Right lung (tissue), 10 donors: ENCODE measurements at places on chromosomes 2 and 18. TPM values are rescaled to one million over a fixed set of nuclear protein-coding genes. Genes with fewer than 3 reads are reported as not detected.

- peak; percentile 76 for DNase-seq
Observed at GRCh38 chr18:3665780-3666525, 216.0 kb downstream of the TGIF1 start.

- DNase-seq = no peak
Observed at GRCh38 chr2:15993666-15994065, 53.3 kb downstream of the MYCN start.

GRCh38 chr2:71613953-71614925, 160.9 kb downstream of the DYSF start:
- DNase-seq = no peak

- no peak for DNase-seq
Observed at GRCh38 chr2:179336782-179337534, 72.3 kb upstream of the SESTD1 start.

GRCh38 chr2:178917555-178917954, 110.3 kb upstream of the TTN start:
- DNase-seq = no peak

- DNase-seq = peak; percentile 28
Observed at GRCh38 chr2:163345795-163346573, 389.8 kb downstream of the FIGN start.

DNA sequence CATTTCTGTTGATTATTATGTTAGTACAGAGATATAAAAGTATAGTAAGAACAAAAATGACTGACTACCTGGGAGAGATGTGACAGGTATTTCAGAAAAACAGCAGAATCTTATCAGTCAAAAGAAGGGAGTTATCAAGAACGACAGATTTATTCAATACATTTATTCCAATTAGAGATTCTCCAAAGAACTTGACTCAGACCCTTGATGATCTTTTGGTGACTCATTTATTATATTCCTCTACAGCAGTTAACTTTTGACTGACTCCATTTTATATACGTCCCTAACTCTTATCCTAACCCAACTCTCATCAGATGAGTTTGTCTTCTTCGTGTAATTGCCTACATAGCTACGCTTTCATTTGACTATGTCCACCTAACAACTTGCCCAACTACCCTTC, 91.1 kb downstream of the C2orf74 start:
- DNase-seq = no peak

GRCh38 chr18:12336887-12337286, 28.8 kb downstream of the TUBB6 start:
- no peak for DNase-seq

- no peak for DNase-seq
Observed at GRCh38 chr2:64591188-64591587, 62.5 kb downstream of the SERTAD2 start.

- peak; percentile 21 for DNase-seq
Observed at GRCh38 chr18:59900222-59901128, 679 bp downstream of the PMAIP1 start.

- DNase-seq = no peak
Observed at GRCh38 chr18:14940735-14941134, 192.8 kb downstream of the ANKRD30B start.

DNA sequence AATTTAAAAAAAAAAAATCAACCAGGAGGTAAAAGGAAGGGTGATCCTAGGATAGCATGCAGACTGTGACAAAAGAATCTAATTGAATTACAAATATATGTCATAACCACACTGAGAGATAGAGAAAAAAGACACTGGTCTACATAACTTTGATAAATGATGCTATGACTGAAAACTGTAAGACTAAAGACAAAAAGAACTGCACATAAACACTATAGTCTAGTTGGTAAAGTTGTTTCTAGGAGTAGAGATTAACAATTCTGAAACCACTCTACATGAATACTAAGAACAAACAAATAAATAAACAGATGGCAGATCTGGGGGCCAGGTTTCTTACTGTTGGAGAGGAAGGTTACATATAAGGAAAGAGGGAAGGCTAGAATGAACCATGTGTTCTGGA, 14.6 kb upstream of the CHAC2 start:
- no peak for DNase-seq

DNA sequence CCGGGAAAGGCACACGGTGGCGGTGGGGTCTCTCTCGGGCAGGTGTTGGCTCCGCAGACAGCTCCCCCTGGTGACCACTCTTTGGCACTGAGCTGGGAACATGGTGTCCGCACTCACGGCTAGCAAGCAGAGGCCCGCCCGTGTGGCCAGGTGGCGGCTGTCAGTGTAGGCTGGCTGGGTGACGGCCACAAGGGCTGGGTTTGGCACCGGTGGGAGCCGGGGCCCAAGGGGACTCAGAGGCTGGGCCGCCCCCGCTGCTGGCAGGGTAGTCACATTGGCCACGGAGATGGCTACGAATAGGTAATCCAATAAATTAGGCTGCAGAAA, 1071.7 kb downstream of the RPIA start:
- DNase-seq = no peak

GRCh38 chr2:181462033-181462432, 4.8 kb downstream of the ITGA4 start:
- DNase-seq = no peak

DNA sequence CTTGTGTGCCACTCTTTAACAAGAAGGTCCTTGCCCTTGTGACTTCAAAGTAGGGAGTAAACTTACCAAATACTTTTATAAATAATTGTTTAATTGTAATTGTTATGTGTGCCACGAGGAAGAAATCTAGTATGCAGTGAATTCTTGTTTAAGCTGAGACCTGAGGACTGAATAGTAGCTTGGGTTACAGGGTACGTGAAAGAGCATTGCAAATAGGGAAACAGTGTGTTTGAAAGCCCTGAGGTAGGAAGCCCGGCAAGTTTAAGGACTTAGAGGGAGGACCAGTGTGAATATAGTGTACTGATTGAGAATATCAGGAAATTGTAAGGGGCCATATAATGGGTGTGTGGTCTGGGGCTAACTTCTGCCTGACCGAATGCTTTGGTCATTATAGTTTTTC, 26.2 kb downstream of the PHLPP1 start:
- DNase-seq = no peak

- DNase-seq = no peak
Observed at GRCh38 chr2:45850558-45850957, 199.1 kb downstream of the PRKCE start.

The CRACDL gene
- 5.3 TPM for polyA plus RNA-seq

DNA sequence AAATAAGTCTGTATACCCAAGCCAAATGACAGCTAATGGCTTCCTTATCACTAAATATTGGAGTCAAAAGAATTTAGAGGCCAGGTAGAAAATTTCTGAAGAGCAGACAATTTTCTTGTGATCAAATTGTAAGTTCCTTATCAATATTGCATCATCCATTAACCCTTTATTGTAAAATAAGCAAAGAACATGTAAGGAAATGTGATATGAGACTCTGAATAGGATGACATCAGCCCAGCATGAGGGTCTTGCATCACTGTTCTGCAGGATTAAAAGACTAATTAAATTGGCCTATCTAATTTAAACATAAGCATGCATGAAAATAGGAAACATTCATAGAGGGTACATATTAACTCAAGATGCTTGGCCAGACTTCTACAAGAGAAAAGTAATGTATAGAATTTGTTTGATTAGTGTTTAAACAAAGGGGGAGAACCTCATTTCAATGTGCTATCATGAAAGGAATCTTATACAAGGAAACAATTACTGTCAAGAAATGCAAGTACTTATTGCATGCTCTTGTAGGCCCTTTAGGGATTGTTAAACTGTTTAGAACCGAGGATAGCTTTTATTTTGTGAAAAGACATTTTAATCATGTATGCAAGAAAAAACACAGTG, 302.9 kb downstream of the PRKCE start:
- DNase-seq = no peak

The SLC4A5 gene
- polyA plus RNA-seq = 8.4 TPM

GRCh38 chr2:191572319-191572718, 105.6 kb upstream of the NABP1 start:
- DNase-seq = no peak

The C2orf78 gene
- not detected for polyA plus RNA-seq

DNA sequence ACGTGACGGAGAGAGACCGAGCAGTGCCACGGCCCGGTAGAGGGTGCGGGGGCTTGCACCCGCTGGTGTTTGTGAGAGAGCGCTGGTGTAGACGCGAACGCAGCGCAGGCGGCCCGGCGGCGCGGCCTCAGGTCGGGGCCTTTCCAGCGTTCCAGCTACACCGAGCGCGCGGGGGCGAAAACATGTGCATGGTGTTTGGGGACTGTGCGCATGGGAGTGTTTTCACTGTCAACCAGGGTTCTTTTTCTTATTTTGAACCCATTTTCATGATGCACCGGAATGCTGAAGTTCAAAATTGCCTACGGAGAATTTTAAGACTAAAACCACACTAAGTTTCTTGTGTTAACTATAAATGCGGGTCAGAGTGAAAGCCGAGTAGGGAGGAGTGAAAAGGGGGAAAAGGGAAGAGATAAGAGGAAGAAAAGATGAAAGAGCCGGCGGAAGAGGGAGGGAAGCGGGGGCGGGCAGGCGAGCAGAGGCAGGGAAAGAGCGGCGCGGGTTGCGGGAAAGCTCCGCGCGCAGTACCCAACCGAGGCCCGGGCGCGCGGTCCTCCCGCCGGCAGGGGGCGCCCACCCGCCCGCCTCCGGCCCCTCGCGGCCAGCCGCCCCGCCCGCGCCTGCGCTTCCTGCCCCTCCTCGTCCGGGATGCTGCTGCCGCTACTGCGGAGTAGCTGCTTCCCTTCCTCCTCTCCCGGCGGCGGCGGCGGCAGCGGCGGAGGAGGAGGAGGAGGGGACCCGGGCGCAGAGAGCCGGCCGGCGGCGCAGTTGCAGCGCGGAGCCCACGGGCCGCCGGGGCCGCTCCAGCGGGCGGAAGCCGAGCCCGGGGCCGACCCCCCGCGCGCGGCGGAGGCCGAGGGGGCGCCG, at the start of gene RAB12:
TSS of gene RAB12 (plus strand) at position 643 of the 864 bp plus-strand sequence. CDS start at position 646, 3 bp downstream.
- peak; percentile 81 for DNase-seq

The LHCGR gene
- polyA plus RNA-seq = not detected

The CCDC74B gene
- polyA plus RNA-seq = 4.0 TPM

DNA sequence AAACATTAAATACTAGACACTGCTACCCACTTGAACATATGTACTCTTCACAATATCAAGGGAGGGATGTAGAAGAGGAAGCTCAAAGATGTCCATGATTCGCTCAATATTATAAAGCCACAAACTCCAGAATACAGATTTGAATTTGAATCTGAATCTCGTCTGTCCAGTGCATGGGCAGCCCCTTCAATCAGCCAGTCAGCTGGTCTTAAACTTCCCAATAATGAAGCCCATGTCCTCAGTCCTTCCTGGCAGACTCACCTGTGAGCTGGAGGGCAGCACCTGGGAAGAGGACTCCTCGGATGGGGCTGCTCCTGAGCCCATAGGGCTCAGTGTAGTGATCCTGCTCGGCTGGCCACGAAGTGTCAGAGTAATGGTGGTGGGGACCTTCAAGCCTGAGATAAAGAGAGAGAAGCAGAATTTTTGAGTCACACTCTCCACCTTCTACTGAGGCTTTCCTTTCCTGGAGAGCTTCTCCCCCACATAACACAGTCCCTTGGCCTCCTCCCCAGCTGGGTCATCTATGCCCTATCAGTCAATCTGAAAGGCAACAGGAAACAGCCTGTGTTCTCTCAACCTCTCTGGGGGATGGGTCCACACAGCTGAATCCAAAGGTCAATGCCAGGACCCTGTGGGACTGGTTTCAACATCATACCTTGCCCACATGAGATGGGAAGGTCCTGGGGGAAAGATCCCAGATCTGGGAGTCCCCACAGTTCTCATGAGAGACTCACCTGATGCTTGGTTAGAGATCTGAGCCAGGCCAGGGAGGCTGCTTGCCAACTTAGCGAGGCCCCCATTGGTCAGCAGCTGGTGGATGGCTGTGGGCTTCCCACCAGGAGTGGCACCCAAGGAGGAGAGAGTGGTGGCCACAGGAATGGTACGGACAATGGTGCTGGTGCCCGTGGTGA, 36.5 kb downstream of the KANSL3 start:
- no peak for DNase-seq

- no peak for DNase-seq
Observed at GRCh38 chr2:1839066-1839756, 94.9 kb upstream of the PXDN start.

- no peak for DNase-seq
Observed at GRCh38 chr2:129778584-129778877, 200.9 kb upstream of the RAB6C start.

DNA sequence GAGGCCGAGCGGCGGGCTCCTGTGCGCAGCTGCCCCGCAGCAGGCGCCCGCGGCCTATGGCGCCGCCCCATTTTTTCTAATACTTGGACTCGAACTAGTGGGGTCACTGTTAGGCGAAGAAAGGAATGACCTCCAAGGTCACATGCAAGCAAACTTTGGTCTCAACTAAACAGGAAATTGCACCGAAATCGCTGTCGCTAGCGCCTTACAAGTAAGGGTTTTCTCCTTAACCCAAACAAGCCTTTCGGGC, 339 bp downstream of the ACAA2 start:
- DNase-seq = no peak

DNA sequence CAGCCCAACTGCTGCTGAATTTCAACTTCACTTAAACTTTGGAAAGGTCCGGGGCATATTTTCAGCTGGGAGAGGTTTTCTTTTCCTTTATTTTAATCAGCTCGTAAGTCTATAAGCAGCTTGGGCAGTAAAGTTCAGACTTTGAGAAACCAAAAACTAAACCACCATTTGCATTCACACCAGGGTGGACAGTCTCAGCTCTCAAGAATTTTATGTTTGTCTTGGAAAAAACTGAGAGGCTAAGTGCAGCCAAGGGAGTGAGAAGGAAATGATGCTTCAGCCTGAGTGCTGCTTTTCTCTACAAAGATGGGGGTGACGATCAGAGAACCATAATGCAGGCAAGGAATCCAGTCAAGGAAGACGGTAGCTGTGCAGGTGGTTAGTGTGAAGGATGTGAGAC, 30.2 kb downstream of the MCFD2 start:
- no peak for DNase-seq

The RTP5 gene
- polyA plus RNA-seq = not detected

GRCh38 chr2:26352892-26353291, 6.3 kb upstream of the ADGRF3 start:
- DNase-seq = no peak

The NAT8 gene
- polyA plus RNA-seq = 1.4 TPM

The EGR4 gene
- polyA plus RNA-seq = not detected

DNA sequence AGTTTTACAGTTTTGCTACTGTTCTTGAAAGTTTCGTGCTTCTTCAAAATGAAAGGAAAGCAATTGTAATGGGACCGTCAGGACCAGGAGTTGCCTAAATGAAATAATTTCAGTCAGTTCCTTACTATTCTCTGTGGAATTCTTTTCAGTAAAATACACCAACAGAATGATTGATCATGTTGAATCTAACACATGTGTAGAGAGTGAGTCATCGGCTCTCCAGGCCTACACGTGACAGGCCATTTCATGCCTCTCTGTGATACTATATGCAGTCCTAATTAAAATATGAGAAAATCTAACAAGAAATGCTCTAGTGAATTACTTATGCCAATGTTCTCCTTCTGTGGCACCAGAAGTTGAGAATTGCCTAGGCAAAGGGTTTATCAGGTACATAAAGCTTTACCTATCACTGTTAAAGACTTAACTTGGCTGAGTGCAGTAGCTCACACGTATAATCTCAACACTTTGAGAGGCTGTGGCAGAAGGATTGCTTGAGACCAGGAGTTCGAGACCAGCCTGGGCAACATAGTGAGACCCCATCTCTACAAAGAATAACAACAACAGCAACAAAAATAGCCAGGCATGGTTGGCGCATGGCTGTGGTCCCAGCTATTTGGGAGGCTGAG, 199.4 kb downstream of the LRRTM1 start:
- no peak for DNase-seq

The DLGAP1 gene
- polyA plus RNA-seq = 2.1 TPM

GRCh38 chr18:30639361-30639760, 403.2 kb downstream of the DSC3 start:
- DNase-seq = no peak

The RBM45 gene
- polyA plus RNA-seq = 24.2 TPM
